ENCODE measurements at places on chromosomes 3 and 15. TPM values are rescaled to one million over a fixed set of nuclear protein-coding genes. Genes with fewer than 3 reads are reported as not detected.

DNA sequence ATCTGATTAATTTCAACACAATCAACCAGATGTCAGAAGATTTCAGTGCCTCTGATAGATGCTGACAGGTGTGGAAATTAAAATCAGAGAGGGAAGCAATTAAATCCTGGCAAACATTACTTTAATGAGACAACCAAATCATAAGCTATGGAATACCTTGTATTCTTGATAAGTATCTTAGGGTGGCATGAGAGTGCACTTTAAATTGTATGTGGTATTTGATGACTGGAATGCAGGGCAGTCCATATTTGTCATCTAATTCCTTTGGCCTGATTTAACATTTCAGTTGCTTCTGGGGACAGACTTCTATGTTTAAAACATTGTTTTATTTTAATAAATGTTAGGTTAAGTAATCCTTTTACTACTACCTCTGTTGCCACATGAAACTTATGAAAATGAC, 184.1 kb downstream of the LPP start:
- DNase-seq = no peak

- DNase-seq = no peak
These were observed 257.5 kb downstream of the ZNF621 start for GRCh38 chr3:40782111-40782721.

- no peak for DNase-seq
These were observed 48.6 kb upstream of the LDHAL6B start for GRCh38 chr15:59157840-59158700.

DNA sequence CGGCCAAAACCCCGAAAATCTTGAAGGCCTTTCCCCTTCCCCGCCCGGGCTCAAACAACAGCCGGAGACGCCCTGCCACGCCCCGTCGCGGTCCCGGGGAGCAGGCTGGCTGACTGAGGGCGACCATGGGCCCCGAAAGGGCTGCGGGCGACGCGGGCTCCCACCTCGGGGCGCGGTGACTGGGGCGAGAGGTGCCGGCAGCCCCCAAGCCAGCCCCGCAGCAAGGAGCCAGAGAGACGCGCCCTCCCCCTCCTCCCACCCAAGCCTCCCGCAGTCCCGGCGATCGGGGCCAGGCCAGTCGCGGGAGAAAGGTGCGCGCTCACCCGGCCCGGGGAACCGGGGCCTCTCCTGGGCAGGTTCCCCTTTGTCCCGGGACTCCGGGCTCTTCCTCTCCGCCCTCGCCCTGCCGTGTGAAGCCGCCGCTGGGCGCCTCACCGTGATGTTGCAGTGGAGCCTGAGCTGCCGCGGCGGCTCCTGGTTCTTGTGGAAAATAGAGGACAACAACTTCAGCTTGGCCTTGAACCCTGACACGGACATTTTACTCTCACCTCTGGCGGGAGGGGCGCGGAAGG, 30.6 kb upstream of the ZSCAN2 start:
- DNase-seq = peak; percentile 70

DNA sequence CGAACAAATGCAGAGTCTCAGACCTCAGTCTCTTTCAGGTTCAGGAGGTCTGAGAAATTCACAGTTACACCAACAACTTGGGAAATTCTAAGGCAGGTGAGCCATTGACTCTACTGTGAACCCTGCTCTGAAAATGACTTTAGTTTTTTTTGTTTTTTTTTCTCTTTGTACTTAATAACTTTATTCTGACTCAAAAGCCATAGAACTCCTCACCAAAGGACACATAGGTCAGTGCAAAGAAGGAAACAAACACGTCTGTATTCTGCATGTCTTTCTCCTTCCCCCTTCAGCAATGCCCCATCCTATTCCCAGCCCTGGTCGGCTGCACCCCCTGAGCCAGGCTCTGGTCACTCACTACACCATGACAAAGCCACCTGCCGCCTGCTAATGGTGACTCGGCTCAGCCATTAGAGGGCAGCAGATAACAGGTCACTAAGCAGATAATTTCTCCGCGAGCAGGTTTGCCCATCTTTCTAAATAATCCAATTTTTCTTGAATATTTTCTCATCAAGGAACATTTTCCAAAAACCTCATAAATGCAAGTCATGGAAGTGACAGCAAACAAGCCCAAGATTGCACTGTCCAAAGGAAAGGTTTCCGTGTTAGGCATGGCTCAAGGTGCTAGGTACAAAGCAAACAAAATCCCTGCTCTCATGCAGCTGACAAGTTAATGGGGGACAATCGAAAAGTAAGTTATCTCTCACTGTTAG, 37.7 kb downstream of the TM4SF4 start:
- peak; percentile 62 for DNase-seq

DNA sequence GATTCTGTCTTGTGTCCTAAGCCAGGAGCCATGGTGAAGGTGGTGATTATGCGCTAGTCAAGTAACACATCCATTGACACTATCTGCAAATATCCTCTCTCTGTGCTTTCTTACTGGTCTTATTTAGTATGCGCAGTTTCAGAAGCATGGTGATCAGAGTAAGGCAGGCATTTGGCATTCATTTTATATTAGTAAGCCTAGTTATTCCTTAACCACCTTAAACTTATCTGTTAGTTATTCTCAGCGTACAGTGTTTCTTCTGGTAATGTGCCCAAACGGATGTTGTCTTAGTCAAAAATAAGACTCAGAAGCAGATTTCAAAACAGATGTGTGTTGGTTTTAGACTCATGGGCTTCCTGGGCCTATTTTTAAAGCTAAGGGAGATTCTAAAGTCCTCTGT, 329.2 kb downstream of the GRM7 start:
- DNase-seq = no peak

DNA sequence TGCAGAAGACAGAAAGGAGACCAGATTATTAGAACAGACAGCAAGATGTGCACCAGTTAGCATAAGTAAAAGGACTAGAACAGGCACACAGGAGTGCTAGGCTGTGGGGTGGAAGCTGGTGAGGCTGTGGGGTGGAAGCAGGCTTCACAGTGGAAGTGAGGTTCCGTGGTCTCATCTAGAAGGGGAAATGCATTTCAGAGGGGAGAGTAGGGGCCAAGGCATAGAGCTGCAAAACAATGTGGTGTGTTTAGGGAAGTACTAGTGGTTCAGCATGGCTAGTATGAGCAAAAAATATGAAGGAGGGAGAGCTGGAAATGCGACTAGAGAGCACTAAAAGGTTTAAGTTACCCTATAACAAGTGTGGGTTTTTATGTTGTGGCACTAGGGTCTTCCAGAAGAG, 6.5 kb downstream of the POPDC2 start:
- DNase-seq = no peak

- DNase-seq = peak; percentile 40
These were observed 86.7 kb upstream of the LIMD1 start for GRCh38 chr3:45507820-45508317.

DNA sequence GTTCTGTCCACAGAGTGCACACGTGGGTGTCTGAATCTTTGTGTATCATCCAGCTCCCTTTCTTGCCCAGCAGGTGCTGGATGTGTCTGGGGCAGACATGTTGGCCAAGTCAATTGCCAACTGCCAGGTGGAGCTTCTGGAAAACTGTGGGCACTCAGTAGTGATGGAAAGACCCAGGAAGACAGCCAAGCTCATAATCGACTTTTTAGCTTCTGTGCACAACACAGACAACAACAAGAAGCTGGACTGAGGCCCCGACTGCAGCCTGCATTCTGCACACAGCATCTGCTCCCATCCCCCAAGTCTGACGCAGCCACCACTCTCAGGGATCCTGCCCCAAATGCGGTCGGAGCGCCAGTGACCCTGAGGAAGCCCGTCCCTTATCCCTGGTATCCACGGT, 12.5 kb upstream of the RPP14 start:
- no peak for DNase-seq

- no peak for DNase-seq
These were observed 83.2 kb upstream of the ATP10A start for GRCh38 chr15:25946241-25946805.

GRCh38 chr3:150411976-150412375, 3.9 kb downstream of the TSC22D2 start:
- no peak for DNase-seq

GRCh38 chr15:32843219-32843815, 125.5 kb downstream of the GREM1 start:
- DNase-seq = no peak

GRCh38 chr15:96406291-96406690, 75.8 kb downstream of the NR2F2 start:
- DNase-seq = no peak

- DNase-seq = no peak
These were observed 6.2 kb upstream of the CCDC80 start for GRCh38 chr3:112647122-112647521.

DNA sequence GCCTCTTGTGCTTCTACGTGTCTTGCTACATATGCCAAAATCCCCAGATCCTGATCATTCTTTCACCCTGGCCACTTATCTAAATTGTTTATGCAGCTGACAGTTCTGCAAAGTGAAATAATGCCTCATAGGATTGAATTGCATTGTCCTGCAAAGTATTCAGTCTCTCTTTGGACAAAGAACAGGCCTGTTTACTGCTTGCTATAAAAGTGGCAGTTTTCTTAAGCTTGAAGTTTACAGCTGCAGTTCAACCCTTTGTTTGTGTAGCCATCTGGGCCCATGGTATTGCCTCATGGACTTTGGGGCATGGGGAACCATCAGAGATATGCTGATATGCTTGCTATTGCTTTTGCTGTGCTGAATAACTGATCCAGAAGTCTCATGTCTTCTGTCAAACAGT, 523.2 kb downstream of the OTOL1 start:
- no peak for DNase-seq

DNA sequence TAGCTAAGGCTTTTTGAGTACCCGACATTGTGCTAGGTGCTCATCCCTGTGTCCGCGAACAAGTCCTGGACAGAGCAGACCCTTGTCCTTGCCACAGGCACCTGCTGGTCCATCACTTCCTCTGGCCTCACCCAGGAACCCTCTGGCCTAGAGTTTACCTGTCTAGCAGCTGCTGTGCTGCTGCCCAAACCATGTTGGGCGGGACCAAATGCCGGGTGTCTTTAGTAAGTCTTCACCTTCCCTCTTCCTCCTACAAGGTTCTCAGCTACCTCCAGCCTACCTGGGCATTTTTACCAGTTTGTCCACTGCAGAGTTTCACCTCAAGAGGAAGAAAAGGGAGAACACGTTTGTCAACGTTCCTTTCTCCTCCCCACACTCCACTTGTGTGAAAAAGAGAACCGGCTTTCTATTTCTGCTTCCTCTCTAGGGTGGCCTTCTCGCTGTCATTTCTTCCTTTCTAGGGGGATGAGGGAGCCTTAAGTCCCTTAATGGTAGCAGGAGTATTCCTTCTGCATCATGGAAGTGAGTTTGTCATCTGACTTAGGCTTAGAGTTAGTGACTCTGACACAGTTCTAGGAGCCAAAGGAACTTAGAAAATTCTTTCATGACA, 80.4 kb upstream of the GCNT3 start:
- no peak for DNase-seq

DNA sequence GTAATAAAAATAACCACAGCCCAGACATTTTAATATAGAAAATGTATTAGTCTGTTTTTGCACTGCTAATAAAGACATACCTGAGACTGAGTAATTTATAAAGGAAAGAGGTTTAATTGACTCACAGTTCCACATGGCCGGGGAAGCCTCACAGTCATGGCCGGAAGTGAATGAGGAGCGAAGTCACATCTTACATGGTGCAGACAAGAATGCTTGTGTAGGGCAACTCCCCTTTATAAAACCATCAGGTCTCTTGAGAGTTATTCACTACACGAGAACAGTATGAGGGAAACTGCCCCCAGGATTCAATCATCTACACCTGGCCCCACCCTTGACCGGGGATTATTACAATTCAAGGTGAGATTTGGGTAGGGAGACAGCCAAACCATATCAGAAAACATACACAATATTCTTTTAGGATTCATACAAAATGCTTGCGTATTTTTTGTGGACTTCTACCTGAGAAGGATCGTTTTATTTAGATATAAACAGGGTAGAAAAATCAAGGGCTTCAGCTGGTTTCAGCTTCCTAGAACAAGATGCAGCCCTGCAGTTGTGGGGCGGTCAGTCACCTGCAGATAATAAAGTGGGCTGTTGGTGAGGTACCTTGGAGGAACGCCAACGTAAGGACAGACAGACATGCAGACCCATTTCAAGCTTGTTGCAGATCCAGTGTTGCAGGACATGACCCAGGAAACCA, 101.9 kb downstream of the TNIK start:
- DNase-seq = no peak

DNA sequence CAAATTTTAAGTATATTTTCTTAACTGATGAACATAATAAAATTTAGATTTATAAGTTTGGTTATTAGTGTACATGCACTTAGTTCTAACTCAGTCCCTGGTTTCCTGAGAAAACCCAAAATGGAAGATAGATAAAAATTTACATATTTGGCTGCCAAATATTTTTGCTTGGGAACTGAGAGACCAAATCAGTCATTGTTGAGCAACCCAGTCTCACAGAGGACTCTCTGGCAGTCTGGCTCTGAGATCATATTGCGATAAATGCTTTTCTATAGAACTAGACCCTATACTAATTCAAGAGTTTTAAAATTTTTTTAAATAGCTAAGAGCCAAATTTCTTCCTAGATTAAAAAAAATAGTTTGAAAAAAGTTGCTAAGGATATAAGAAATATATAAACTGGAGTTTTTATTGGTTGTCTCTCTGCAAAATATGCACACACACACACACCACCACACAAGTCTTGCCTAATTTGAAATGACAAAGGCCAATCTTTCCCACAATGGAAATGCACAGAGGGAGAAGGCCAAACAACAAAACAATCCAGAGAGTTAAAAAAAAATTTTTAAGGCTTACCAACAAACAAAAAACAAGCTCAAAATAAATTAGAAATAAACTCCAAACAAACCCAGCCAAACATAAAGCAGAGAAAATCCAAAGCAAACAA, 259.5 kb downstream of the MECOM start:
- DNase-seq = no peak

- DNase-seq = peak; percentile 36
These were observed 11.8 kb upstream of the PP2D1 start for GRCh38 chr3:20023623-20024405.

Gene ENTPD3
- total RNA-seq = 0.38 TPM

Gene RARRES1
- total RNA-seq = 1.6 TPM

Gene CERS3
- total RNA-seq = not detected

Gene TMEM40
- 2.0 TPM for total RNA-seq

Gene GOLGA6B
- total RNA-seq = not detected

Gene TMCO5A
- total RNA-seq = not detected

Gene ZBTB20
- total RNA-seq = 79.3 TPM

Gene ADPGK
- total RNA-seq = 10.7 TPM

Gene NEK10
- 8.1 TPM for total RNA-seq

Gene PLA2G4E
- not detected for total RNA-seq

Gene PTH1R
- 2.0 TPM for total RNA-seq

Measured in heart right ventricle (tissue), 16 donors.